ENCODE measurements at places on chromosomes 1 and 21.

- DNase-seq = no peak
These were observed 8.1 kb downstream of the PSRC1 start for GRCh38 chr1:109274533-109275476.

GRCh38 chr1:31855038-31855845 is 39.4 kb upstream of the SPOCD1 start:
- no peak for DNase-seq

GRCh38 chr1:157732755-157733154 is 32.2 kb upstream of the FCRL3 start:
- DNase-seq = no peak

DNA sequence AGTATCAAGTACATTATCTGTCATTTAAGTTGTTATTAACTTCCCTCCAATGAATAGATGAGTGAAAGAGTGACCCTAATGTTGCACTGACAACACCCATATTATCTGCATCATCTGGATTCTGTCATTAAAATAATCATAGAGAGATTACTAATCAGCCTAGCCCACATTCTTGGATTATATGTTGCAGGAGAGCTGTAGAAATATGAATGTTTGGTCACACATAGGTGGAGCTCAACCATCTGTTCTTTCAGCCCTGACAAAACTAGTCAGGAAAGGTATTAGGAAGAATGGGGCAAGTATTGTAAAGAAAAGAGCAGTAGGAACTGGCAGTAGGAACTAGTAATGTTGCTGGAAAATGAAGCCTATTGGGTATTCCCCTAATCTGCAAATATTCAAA is 15.4 kb downstream of the FLG2 start:
- no peak for DNase-seq

DNA sequence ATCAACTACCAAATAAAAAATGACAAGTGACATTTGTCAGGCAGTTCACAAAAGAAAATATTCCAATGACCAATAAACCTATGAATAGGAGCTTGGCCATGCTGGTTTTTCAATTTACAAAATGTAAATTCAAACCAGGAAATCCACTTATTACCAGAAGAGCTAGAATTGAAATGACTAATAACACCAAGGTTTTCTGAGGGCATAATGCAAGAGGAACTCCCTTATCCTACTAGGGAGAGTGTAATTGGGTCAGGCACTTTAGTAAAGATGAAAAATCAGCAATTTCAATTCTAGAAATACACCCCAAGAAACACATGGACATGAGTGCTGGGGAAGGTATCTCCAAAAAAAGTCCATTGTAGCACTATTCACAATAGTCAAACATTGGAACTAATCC is 16.7 kb upstream of the TIAM1 start:
- no peak for DNase-seq

GRCh38 chr21:38438462-38438893 is 59.8 kb downstream of the ERG start:
- DNase-seq = no peak

GRCh38 chr1:33718186-33718585 is 145.7 kb upstream of the HMGB4 start:
- DNase-seq = no peak

GRCh38 chr1:183043872-183044854 is 20.9 kb downstream of the LAMC1 start:
- DNase-seq = no peak

Measured in hematopoietic multipotent progenitor cell treated with erythropoietin and hydrocortisone succinate and interleukin-3 and kit ligand, for 17 days (in vitro differentiated cells).